ENCODE measurements at places on chromosomes 11 and 22.

DNA sequence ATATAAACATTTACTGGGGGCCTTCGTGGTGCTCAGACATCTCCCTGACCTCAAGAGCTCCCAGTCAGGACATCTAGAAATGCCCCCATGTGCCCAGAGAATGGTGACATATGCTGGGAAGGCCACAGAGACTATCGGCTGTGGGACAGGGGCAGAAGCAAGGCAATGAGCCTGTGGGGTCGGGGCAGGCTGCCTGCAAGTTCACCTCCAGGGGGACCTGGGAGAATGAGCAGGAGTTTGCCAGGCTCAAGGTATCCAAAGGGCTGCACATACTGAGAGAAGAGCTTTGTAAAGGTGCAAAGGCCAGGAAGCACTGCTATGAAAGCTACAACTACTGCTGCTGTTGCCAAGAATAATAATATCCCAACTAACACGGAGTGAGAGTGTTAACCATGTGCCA lies 233.9 kb downstream of the TENM4 start:
- H3K27me3 ChIP-seq = no peaks in the 10 kb centered on the region
- H3K4me3 ChIP-seq = no peak overlapping the region
- no peaks in the 10 kb centered on the region for H3K4me1 ChIP-seq
- DNase-seq = no peak
- H3K36me3 ChIP-seq = no peaks in the 10 kb centered on the region

DNA sequence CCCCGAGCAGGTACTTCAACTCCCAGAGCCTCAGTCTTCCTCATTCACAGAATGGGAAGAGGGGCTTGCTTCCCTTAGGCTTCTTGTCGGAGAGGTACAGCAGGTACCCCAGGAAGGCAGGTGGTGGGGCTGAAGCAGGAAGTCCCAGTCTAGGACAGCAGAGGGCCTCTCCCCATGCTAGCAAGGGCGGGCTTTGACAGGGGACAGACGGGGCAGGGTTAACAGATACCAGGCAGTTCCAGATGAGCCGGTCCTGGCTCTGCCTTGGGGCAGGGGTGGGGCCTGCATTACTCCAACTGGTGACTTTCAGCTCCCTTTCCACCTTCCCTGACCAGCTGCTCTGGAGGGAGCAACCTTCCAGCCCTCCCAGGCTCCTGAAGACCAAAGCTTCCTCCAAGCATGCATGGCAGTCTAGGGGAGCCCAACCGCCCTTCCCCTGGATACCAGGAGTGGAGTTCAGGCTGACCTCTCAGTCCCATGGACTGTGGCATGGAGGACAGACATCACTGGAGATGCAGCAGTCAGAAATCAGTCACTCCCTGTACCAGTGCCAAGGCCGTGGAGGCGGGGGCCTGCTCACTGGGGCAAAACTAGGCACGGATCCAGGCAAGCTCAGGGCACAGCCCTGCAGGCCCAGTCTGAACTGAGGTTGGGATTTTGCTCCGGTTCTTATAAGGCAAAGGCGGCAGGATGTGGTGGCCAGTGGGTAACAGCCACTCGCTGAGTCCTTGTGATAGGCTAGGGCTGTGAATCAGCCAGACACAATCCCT lies 60.5 kb downstream of the NAT10 start:
- H3K27ac ChIP-seq = no peak overlapping the region
- H3K36me3 ChIP-seq = no peaks in the 10 kb centered on the region
- H3K4me1 ChIP-seq = peaks cover 4% of the 10 kb centered on the region

- H3K27ac ChIP-seq = no peak overlapping the region
- H3K4me1 ChIP-seq = peaks cover 37% of the 10 kb centered on the region
These were observed 10.8 kb downstream of the TRAF6 start for GRCh38 chr11:36499315-36499714.

- no peak overlapping the region for H3K4me3 ChIP-seq
- H3K27me3 ChIP-seq = no peaks in the 10 kb centered on the region
- no peaks in the 10 kb centered on the region for H3K36me3 ChIP-seq
- no peak for DNase-seq
- H3K4me1 ChIP-seq = no peaks in the 10 kb centered on the region
These were observed 927.4 kb downstream of the BRD1 start for GRCh38 chr22:48900327-48900597.

- peaks cover 21% of the 10 kb centered on the region for H3K4me1 ChIP-seq
- H3K27me3 ChIP-seq = no peaks in the 10 kb centered on the region
These were observed 26.4 kb upstream of the ADORA2A start for GRCh38 chr22:24400726-24401596.

GRCh38 chr11:130582981-130583380 lies 134.5 kb downstream of the ADAMTS15 start:
- no peak for DNase-seq
- no peak overlapping the region for H3K27ac ChIP-seq
- H3K27me3 ChIP-seq = no peaks in the 10 kb centered on the region
- H3K4me3 ChIP-seq = no peak overlapping the region
- H3K4me1 ChIP-seq = peaks cover 19% of the 10 kb centered on the region

DNA sequence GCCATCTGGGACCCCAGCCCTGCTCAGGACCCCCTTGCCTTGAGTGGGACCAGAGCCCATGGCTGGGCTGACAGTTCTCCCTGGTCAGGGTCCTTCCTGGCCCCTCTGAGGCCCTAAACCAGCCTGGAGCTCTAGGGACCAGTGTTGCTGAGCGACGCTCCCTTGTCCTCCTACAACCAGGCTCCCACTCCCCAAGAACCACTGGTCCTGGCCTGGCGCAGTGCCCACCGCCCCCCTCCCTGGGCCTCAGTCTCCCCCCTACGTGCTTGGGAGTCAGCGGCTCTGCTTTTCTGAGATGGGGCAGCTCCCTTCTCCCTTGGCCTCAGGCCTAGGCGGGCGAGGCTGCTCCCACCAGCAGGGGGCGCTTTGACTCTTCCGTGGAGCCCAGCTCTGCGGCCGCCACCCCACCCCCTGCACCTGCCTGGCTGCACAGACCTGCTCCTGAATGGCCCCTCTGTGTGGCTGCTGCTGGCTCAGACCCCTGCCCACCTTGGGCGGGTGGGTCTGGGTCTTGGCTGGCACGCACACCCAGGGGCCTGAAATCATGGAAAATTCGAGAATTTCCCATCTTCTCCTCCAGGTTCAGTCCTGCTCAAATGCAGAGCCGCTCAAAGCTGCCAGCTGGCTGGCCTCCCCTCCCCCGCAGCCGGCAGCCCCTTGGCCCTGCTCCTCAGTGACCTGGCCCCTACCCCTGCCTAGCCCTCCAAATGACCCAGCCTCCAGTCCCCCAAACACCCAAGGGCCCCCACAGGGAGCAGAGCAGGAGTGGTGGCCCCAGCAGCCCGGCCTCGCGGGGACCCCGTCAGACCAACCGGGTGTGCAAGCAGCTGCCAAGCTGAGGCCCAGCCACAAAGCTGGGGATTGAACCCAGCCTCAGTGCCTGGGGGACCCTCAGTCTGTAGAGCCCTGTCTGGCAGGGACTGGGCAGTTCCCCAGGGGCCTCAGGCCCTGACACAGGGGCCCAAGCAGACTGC lies 9.1 kb downstream of the PRR33 start:
- H3K27ac ChIP-seq = peak overlapping the region; percentile 92
- H3K4me3 ChIP-seq = no peak overlapping the region
- no peaks in the 10 kb centered on the region for H3K27me3 ChIP-seq

DNA sequence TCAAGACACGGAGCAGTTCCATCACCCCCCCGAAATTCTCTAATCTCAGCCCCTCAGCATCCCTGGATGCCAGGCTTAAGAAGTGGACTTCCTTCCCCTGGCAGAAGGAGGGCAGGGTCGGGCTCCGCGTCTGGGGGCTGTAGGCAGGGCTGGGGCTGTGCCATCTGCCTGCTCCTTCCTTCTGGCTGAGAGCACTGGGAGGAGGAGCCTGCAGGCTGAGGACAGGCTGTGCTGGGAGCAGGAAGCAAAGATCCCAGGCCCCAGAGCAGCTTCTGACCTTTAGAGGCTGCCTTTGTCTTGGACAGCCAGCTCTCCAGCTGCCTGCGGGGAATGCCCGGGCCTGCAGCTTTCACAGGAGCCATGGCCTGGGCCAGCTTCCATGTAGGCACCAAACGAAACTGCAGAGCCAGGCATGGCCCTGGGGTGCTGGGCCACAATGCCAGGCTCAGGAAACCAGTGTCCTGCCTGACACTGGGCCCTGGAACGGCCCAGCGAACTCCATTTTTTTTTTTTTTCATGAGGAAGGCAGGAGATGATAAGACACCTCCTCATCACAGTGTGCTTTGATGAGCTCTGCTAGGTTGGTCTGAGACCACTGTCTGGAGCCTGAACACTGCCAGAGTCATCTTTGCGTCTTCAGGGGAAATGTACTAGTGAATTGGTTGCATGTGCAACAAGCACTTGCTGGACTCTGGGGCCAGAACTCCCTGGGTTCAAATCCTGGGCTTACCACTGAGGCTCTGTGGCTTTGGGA lies 67.9 kb downstream of the MCM5 start:
- peak overlapping the region; percentile 71 for H3K27ac ChIP-seq
- peaks cover 16% of the 10 kb centered on the region for H3K4me1 ChIP-seq
- peak; percentile 75 for DNase-seq
- no peaks in the 10 kb centered on the region for H3K36me3 ChIP-seq
- H3K27me3 ChIP-seq = no peaks in the 10 kb centered on the region

GRCh38 chr22:45664136-45664646 lies 7.4 kb upstream of the ATXN10 start:
- no peaks in the 10 kb centered on the region for H3K4me1 ChIP-seq
- no peak overlapping the region for H3K4me3 ChIP-seq
- H3K27me3 ChIP-seq = no peaks in the 10 kb centered on the region

DNA sequence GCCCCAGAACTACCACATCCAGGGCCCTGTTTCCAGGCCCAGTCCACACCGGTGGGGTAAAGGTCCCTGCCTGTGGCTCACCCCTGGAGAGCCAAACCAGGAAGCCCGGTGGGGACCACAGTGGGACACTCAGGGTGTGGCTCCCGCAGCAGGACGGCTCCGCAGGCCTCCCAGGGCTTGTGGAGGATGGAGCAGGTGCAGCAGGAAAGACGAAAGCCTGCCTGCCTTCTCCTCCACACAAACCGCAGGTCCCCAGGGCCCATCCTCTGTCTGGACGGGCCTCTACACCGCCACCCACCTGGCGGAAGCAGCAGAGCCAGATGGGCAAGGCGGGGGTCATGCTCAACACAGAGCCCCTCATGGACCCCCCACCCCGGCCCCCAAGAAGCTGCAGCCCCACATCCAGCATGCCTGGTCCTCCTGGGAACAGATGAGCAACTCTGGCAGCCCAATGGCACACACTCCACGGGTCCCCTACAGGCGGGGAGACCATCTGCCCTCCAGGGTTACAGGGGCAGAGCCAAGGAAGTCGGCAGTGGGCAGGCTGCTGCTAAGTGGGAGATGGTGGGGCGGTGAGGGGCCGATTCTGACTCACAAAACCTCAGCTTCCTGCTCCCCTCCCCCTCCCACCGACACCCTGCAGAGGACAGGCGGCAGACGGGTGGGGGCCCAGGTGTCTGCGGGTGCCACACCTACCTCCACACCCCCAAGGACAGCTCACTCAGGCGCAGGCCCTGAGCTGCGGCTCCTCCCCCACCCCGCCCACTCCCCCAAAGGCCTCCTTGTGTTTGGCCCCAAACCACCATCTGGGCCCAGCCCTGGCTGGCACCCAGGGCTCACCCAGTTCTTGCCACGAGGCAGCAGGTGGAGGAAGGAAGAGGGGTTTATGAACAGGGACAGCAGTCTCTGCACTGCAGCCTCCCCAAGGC lies 5.2 kb downstream of the SBF1 start:
- peaks cover 22% of the 10 kb centered on the region for H3K36me3 ChIP-seq
- H3K27me3 ChIP-seq = no peaks in the 10 kb centered on the region
- DNase-seq = no peak
- peaks cover 51% of the 10 kb centered on the region for H3K4me1 ChIP-seq
- H3K4me3 ChIP-seq = no peak overlapping the region

GRCh38 chr11:5809122-5809519 lies 397 bp downstream of the OR52N2 start:
- peaks cover 6% of the 10 kb centered on the region for H3K27me3 ChIP-seq
- peaks cover 14% of the 10 kb centered on the region for H3K4me1 ChIP-seq
- H3K27ac ChIP-seq = no peak overlapping the region
- no peak for DNase-seq
- no peaks in the 10 kb centered on the region for H3K36me3 ChIP-seq
- peak overlapping the region; percentile 61 for H3K4me3 ChIP-seq

GRCh38 chr11:41457216-41458014 lies 2.0 kb downstream of the LRRC4C start:
- DNase-seq = no peak
- no peak overlapping the region for H3K27ac ChIP-seq
- no peaks in the 10 kb centered on the region for H3K36me3 ChIP-seq
- H3K4me1 ChIP-seq = no peaks in the 10 kb centered on the region
- H3K4me3 ChIP-seq = no peak overlapping the region

DNA sequence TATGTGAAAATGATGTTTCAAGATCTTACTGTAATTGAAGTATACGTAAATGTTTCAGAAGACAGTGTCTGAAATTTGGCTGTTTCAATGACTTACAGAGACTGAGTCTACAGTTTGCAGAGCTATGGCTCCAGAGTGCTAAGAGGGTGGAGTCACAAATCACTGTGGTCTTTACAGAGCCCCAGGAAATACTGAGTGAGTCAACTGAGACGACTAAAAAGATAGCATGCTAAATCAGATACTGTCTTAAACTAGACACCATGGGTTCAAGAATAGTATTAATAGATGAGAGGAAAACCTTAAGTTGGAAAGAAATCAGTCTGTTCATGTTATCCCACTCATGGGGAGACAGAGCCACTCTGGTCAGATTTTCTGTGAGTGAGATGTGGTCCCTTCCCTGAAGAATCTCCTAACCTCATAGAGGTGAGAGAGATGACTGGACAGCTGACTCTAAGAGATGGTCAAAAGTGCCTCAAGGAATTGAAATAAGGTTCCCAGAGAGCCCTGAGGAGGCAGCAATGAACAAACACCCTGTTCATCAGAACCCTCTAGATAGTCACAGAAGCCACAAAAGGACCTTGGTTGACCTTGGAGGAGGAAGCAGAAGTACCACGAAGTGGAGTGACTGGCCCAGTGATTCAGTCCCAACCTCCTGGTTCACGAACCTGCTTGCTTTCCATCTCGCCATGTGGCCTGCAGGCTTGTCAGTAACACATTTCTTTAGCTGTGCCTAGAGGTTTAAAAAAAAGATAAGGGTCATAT lies 30.2 kb downstream of the C11orf91 start:
- no peaks in the 10 kb centered on the region for H3K4me1 ChIP-seq
- no peak overlapping the region for H3K4me3 ChIP-seq
- H3K27me3 ChIP-seq = peaks cover 4% of the 10 kb centered on the region
- H3K27ac ChIP-seq = no peak overlapping the region

- H3K36me3 ChIP-seq = no peaks in the 10 kb centered on the region
- DNase-seq = no peak
- H3K27me3 ChIP-seq = no peaks in the 10 kb centered on the region
- no peak overlapping the region for H3K4me3 ChIP-seq
- no peak overlapping the region for H3K27ac ChIP-seq
These were observed 263.3 kb downstream of the ETS1 start for GRCh38 chr11:128324051-128324481.

DNA sequence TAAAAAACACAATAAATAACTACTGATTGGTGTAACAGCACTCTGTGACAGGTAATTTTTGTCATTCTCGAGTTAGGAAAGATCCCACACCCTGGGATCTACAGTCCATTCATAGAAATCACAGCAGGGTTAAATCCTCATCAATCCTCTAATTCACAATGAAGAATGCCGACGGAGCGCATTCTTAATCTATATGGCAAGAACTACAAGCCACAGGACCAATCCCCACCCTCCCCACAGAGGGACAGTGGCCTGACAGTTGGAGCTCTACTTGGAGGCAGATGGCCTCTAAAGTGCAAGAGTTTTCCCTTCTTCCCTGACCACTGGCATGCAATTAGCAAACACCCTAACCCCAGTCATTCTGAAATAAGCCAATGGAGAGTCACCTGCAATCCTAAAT lies 34.2 kb downstream of the TCF20 start:
- no peaks in the 10 kb centered on the region for H3K27me3 ChIP-seq
- no peaks in the 10 kb centered on the region for H3K36me3 ChIP-seq
- H3K4me1 ChIP-seq = peaks cover 3% of the 10 kb centered on the region
- no peak overlapping the region for H3K4me3 ChIP-seq
- no peak for DNase-seq

GRCh38 chr11:60791153-60791933 lies 6.2 kb downstream of the MS4A10 start:
- DNase-seq = no peak
- H3K27ac ChIP-seq = no peak overlapping the region
- no peaks in the 10 kb centered on the region for H3K27me3 ChIP-seq
- H3K4me1 ChIP-seq = peaks cover 12% of the 10 kb centered on the region
- no peak overlapping the region for H3K4me3 ChIP-seq

Measured in heart right ventricle (tissue), 16 donors.